ENCODE measurements at places on chromosomes 13 and 19.

GRCh38 chr13:33259296-33259695, 26.3 kb downstream of the STARD13 start:
- DNase-seq, result no peak

- DNase-seq, result no peak
These were observed 9.1 kb downstream of the ZNF653 start for GRCh38 chr19:11496391-11497163.

DNA sequence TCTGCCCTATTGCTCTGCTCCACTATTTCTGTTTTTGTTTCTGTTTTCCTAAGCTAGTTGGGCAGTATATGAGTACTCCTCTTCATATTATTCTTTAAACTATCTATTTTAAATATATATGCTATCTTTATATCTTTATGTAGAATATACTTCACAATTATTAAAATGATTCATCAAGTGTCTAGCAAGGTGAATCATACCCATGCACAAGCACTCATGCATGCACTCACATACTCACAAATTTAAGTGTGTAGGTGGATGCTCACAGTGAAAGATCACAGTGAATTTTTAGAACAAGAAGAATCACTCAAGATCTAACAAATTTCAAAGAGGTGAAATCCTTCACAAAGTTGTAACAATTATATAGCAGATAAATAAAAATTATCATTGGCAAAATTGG, 435.6 kb upstream of the SLITRK5 start:
- no peak for DNase-seq

GRCh38 chr13:30125422-30126073, 181.8 kb downstream of the KATNAL1 start:
- DNase-seq, result peak; percentile 65

GRCh38 chr13:110115591-110115990, 191.4 kb downstream of the COL4A1 start:
- DNase-seq, result no peak

DNA sequence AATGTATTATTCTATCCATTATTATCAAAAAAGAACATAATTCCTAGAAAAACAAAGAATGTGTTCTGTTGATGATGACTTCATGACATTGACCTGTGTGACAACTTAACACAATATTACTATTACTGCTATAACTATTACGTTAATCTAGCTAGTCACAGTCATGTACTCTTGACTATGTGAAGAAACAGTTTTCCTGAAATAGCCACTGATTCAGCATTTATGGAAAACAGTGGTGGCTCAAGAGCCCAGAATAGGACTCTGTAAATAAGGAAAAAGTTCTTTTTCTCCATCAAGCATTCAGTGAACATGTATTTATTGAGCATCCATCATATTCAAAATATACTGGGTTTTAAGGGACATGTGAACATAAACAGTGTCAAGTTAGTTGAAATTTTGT, 93.5 kb downstream of the COG6 start:
- DNase-seq, result no peak

DNA sequence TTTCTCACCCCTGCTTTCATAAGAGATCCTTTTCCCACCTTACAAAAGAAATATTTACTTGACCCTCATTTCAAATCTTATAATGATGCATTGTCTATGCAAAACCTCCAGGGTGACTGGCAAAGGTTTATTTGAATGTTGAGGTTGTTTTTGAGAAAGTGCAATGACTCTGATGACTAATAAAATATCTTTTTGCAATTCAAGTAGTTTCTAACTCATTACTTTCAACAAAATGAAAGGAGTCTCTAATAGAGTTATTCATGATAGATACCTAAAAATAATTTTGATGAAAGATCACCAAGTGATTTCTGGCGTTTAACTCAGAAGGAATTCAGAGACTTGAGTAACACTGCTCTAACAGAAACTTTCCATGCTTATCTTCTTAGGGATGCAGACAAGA, 144.2 kb downstream of the FOXO1 start:
- DNase-seq, result no peak

GRCh38 chr13:25166306-25166705, 5.8 kb downstream of the AMER2 start:
- DNase-seq, result no peak

DNA sequence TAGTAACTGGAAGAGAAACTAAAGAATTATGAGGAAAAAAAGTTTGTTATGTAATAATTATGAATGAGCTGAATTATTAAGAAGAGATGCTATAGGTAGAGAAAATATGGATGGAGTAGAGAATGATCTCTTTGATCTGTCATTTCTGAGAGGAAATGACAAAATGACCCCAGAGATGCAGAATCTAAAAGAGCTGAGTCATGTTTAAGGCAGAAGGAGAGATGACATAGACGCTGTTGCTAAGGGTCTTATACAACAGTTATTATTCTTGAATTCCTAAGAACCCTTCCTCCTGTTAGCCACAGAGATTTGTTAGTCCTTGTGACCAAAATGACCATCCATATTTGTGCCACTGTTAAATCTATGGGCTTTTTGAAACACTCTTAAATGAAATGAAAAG, 58.3 kb upstream of the FREM2 start:
- no peak for DNase-seq

- DNase-seq, result no peak
These were observed 19.1 kb upstream of the CXCL17 start for GRCh38 chr19:42461700-42462324.

DNA sequence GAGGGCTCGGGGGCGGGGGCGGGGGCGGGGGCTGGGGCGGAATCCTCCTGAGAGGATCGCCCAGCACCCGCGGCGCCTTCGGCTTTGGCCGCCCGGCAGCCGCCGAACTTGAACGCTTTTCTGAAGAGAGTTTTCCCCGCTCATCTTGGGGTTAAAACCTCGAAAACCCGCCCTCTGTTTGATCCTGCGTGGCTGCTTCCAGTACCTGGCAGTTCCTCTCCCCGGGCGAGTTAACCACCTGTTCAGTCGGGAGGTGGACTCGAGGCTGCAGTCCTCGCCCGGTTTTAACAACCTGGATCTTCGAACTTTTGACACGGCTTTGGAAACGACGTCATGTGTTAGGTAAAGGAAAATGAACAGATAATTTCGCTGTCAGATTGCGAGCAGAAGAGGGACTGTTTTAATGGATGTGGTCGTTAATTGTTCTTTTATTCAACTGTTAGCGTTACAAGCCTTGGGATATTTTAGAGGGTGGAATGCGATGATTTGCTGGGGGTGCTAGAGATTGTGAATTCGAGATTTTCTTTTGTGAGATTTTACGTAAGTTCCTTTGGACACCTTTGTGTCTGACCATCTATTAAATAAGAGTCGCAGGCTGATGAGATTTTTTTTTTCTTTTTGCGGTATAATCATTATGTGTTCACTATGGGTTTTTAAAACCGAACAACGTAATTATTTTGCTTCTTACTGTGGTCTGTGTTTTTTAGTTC, 1.0 kb downstream of the FNDC3A start:
- DNase-seq, result no peak

DNA sequence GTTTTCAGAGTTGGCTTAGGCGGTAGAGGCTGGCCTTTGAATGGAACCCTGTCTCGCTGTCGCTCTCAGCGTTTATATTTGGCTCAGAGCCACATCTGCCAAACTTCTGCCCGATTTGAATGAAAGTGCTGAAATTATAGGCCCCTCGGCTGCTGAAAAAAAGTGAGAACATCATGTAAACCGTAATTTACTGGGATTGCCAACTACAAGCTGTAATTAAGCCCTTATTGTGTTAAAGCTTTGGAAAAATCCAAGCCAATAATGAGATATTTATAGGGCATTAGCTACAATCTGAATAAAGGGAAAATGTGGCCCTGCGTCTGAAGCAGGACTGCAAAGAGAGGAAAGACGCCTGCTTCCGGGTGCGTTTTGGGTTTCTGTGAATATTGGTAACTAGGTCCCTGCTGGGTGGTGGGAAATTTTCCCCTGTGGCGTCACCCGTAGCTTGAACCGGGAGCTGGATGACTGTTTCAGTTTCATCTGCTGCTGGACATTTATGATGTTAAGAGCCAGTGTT, 9.9 kb downstream of the DNM2 start:
- DNase-seq, result no peak

- no peak for DNase-seq
These were observed 93.4 kb upstream of the TSC22D1 start for GRCh38 chr13:44669534-44669933.

- DNase-seq, result no peak
These were observed 17.5 kb downstream of the KLF2 start for GRCh38 chr19:16342002-16342715.

GRCh38 chr13:24033527-24034302, 126.8 kb upstream of the SPATA13 start:
- DNase-seq, result no peak

- peak; percentile 49 for DNase-seq
These were observed 1.1 kb upstream of the CALR start for GRCh38 chr19:12937093-12937926.

DNA sequence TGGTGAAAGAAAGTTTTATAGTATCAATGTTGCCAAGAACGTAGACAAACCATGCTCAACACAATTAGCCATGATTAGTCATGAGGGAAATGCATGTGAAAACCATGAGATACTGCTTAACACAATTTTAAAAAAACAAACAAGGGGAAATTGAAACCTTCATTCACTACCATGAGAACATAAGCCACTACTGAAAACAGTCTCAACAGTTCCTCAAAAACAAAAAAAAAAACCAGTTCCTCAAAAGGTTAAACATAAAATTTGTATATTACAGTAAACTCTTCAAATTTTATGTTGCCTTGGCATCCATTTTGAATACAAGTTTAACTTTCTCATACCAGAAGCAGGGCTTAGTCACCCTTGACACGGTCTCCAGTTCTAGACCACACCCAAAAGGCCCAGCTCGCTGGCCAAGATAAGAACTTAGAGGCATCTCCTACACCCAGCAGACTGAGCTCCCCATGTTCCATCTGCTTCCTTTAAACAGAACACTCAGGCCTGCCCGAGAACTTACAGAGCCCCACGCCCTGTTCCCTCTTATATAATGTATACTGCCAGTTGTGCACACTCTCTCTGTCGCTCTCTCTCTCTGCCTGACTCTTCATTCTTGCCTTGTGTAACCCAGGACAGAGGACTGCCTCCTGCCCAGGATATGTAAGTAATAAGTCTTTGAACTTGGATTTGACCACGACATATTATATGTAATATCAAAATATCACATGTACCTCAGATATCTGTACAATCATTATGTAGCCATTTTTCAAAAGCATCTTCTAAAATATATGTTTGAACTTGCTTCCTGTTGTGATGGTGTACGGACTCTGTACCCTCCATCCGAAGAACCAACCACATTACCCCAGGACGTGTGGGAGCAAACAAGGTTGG, 67.4 kb downstream of the STK24 start:
- no peak for DNase-seq

DNA sequence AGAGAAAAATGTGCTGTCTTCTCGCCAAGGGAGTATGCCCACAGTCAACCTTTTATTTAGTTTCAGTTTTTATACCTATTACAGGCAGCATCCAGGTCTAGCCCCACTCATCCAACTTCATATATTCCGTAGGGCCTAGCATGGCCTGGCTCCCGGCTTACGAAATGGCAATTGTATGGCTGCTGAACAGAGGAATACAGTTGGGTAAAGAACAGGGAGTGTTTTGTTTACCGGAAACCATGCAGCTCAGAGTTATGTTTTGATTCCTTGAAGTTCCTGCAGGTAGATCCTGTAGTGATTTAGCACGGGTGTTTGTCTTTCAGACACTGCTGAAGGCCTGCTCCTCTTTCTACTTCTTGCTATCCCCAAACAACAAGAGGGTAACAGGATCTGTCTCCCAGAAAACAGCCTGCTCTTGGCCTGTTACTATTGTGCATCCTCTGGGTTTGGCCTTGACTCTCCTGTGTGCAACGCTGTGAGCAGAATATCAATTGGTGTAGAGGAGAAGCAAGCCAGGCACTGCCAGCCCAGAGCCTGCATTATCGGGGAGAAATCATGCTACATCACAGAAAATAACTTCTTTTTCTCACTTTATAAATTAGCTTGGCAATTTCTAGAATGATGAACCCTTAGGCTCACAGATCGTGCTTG, 32.4 kb downstream of the OLFM4 start:
- DNase-seq, result no peak

DNA sequence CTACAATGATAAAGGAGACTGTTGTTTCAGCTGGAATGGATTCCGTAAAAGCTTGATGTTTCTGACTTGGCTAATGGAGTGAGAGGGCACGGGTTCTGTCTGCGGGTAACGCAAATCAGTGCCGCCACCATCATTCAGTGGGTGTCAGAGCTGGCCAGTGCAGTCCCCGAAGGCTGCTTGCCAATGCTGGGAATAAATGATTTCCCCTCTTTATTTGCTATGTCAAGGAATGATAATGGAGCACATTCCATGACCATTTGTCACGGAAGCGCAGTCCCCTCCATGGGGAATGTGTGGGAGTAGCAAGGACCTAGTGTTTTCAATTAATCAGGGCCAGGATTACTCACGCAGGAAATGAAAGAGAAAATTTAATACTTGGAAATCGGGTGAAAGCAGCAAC, 899.3 kb downstream of the UQCRFS1 start:
- DNase-seq, result no peak

- no peak for DNase-seq
These were observed 17.2 kb downstream of the BLOC1S3 start for GRCh38 chr19:45195764-45196163.

DNA sequence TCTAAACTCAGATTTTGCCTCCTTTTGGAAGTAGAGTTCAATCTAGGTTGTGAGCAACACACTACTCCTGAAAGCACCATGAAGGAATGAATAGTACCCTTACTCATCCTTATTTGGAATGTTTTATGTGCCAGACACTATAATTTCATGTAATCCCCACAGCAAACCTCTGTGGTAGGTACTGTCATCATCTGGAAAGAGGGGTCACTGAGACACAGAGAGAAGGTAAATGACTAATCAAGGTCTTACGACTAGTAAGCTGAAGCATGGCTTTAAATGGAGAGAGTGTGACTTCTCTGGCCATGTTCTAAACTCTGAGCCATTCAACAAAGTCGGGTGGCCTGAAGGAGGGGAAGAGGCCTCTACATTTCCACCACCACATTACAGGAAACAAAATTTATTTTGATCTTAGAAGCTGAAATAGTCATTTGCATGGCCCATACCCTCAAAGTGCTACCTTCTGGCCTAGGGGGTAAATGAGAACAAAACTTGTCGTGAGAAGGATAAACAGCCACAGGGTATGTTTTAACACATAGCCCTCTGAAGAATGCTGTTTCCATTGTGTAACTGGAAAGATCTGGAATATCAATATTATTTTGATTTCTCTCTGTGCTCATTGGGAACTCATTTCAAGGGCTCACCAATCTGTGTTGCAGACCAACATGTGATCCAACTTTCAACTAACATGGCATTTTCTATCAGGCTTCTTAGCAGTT, 180.8 kb upstream of the RFC3 start:
- DNase-seq, result no peak

DNA sequence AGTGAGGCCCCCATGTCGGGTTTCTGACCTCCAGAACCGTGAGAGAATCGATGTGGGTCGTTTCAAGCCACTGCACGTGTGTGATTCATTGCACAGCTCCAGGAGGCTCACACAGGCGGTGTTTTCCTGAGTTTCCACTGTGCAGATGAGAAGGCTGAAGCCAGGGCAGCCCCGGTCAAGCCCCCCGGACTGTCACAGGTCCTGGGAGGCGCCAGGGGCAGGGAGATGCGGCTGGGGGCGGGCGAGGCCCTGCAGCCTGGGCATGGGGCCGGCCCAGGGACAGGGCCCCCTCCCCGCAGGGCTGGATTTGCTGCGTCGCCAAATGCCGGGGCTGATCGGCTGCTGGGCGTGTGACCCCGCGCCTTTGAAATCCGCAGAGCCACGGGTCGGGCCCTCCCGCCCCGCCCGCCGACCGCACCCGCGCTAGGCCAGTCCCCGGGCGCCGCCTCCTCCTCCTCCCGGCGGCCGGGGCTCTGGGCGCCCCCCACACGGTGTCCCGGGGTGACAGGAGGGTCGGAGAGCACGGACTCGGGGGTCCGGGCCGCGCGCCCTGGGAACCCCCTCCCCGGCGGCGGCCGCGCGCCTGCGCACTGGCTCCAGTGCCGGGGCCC, 9.9 kb upstream of the MKNK2 start:
- DNase-seq, result no peak
